ENCODE measurements at places on chromosomes 7 and 10.
A peak's percentile ranks its signal among the peaks of the same experiment; 100 is the strongest.

DNA sequence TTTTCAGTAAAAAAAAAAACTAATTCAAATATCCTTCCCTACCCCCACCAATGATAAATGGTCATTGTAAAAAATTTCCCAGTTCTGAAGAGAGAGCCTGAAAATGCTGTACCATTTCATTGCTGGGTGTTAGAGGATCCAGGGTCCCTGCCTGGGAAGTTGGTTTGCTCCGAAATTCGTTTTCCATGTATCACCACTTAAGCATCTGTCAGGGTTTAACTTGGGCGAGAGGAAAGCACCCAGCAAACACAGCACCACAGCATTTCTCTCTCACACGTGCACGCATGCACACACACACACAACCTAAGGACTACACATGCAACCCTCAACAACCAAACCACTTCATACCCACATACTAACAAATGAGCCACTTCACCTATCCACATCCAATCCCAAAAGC, 42.1 kb upstream of the EMX2 start:
- no peak for DNase-seq

- no peak for DNase-seq
These were observed 120.4 kb downstream of the ARHGAP21 start for GRCh38 chr10:24603333-24603732.

DNA sequence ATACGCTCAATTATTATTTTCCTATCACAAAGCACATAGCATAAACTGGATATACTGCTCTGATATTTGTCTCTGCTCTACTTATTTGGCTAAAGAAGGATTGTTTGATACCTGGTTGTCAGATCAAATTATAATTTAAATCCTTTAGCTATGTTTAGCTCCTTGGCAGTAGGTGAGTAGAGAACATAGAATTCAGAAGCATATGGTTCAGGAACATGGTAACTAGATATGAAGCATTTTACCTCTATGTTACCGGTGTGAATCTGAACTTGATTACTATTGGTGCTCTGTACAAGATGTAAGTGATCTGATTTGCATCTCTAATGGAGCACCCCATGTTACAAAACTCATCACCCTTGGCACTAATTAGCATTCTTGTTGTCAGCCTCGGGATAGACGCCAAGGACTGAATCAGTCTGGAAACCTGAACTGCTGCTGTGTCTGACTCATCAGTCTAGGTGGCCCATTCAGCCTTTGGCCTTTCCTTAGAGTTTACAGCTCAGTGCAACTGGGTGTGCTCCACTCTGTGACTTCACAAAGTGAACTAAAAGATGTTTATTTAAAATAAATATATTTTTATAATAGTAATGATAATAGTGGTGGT, 12.3 kb upstream of the MYPN start:
- DNase-seq = no peak

GRCh38 chr7:99752356-99752755, 17.4 kb upstream of the CYP3A7 start:
- no peak for DNase-seq

DNA sequence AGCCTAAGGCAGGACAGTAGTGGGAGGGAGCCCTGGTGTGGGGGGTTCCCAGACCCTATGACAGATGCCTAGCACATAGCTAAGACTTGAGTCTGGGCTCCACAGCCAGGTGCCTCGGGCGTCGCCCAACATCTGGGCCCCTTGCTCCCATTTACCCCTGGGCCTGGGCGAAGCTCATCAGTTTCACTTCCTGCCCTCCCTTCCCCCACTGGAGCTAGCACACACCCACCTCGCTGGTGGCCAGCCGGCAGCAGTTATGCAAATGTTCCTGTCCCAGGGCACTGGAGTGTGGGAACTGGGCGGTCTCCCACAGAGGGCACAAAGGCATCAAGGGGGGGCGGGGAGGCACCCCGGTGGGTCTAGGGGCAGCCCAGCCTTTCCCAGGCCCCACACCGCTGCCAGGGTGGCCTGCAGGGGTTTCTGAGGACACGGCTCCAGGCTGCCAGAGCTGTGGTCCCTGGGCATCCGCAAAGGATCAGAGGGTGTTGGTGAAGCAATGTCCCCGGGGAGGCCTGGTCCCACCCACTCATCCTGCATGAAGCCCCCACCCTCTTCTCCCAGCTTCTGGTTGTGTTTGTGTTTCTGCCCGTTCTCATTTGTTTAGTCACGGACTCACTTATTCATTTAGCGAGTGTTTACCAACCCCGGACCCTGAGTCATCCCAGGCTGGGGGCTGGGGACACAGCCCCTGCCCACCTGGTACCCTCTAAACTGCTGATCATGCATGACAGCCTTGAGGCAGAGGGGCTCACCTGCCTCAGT, 20.4 kb downstream of the SH2B2 start:
- DNase-seq = no peak

DNA sequence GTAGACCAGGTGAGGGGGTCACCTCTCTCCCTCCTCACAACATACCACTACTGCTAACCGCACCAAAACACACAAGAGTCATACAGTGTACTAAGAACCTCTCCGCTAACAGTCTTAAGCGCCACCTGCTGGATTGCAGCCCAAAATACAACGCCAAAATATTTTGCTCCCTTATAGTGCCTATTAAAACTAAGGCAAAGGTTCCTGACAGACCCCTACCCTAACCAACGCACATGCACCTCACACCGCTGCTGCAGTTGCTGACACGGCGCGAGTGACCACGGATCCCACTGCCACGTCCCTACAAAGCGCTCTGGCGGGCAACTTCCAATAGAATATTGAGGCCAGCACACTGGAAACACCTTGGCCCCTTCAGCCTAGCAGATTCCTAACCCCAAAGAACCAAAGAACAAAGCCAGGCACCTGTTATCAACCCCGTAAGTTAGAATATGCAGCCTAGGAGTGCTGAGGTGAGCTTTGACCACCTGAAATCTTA, 563.6 kb upstream of the SEMA3D start:
- peak; percentile 23 for DNase-seq

DNA sequence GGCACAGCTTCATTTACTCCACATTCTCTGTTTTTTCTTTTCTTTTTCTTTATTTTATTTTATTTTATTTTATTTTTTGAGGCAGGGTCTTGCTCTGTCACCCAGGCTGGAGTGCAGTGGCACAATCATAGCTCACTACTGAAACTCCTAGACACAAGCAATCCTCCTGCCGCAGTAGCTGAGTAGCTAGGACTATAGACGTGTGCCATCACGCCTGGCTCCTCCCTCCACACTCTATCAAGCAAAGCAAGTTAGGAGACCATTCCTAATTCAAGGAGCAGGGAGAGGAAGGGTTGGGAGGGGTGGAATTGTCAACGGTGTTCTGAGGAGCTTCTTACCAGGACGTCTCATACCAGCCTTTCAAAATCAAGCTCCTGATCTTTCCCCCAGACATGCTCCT, 52.4 kb downstream of the OAT start:
- no peak for DNase-seq

- no peak for DNase-seq
These were observed 69.8 kb downstream of the CCDC71L start for GRCh38 chr7:106591146-106591545.

DNA sequence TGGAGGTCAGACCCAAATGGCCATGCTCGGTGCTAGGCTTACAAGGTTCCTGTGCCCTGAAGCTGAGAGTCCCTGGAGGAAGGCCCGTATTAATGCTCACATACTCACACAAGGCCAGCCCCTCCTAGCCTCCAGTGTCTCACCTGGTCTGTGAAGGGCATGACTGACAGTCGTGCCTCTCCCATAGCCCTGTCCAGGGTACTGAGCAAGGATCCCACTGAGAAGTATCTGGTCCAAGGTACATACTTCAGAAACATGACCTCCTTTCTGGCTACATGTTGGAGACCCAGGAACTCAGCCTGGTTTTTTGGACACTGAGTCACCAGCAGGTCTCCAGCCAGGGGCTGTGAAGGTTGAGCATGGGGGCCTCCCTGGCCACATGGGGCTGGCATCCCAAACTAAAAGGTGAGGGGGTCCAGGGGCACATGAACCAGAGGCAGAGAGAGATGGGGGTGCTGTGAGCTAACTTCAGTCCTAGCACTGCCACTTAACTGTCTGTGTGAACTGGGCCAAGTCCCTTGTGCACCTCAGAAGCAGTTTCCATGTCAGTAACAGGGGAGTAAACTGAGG, 17.6 kb upstream of the RASGEF1A start:
- DNase-seq = no peak

GRCh38 chr10:76553263-76554032, 1084.2 kb downstream of the KCNMA1 start:
- no peak for DNase-seq

GRCh38 chr7:120760050-120760449, 97.9 kb downstream of the TSPAN12 start:
- DNase-seq = no peak

DNA sequence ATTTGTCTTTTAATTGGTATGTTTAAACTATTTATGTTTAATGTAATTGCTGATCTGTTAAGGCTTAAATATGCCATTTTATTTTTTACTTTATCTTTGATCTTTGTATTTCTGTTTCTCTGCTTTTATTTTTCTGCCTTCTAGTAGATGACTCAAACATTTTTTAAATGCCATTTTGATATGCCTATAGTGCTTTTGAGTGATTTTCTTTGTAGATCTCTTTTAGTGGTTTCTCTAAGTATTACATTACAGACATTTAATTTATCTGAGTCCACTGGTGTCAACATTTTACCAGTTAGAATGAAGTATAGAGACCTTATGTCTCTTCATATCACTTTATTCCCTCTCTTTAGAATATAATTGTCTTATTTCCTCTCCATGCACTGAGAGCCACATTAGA, 32.7 kb downstream of the IL6 start:
- DNase-seq = no peak

DNA sequence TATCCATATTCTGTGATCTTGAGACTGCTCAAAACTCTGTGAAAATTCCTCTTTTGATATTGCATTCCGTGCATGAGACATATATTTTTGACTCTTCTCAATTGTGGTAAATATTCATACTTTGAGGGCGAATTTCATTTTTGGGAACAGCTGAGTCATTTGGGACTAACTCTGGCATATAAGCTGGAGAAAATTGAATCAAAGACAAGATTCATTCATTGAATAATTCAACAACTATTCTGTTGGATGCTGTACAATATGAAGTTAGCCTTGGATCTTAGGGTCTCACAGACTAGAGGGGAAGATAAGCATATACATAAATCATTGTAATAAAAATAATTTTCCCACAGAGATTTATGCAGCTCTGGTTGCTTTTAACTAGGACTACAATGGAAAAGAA, 183.2 kb upstream of the NEBL start:
- no peak for DNase-seq

DNA sequence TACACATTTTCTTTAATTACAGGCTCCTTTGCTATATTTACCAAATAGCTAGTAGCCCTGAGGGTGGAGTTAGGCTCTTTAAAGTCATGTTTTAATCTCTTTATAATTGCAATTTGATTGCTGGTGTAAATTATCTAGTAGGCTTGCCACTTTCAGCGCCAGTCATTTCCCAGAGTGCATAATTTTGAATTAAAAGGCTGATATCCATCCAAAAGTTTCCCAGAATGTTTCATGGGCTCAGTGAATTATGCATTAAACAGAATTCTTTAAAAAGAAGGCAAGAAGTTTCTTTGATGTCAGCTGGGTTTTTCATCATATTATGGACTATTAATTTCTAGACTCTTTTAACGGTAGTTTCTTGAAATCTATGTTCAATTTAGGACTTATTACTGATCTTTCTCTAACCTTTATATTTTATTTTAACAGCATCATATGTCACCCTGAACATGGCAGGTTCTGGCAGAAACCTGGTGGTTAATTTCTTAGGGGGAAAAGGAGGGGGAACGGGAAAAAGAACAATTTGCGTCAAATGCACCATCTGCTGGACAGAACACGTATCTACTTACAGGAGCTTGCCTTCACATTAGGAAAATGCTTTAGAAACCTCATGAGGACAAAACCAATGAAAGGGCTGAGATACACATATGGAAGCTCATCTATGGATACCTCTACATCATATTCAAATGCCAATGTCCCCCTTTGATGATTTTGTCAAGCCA, 171.1 kb downstream of the GRM3 start:
- DNase-seq = peak; percentile 20

- DNase-seq = no peak
These were observed 142.8 kb upstream of the MBL2 start for GRCh38 chr10:52915391-52915790.

Data from iPS DF 19.7 (cell line).